ENCODE measurements at places on chromosomes 1 and 21.

- no peak for DNase-seq
These were observed 75.2 kb upstream of the GADD45A start for GRCh38 chr1:67609577-67610341.

GRCh38 chr1:201808633-201808990 is 20.3 kb upstream of the IPO9 start:
- DNase-seq: no peak

DNA sequence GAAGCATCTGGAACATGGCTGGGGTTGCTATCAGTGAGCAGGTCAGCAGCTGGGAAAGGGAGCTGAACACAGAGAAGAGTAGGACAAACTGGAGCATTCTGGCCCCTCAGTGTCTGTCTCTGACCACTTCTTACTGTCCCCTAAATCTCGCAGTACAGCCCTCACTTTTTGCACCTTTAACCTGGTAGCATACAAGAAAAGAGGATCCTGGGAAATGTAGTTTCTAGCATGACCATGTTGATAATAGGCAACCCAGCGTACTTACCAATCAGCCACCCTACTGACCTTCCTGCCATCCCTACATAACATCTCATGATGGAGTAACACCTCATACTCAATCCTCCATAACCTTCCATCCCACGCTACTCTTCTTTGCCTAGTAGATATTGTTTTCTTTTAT is 99.1 kb upstream of the RAVER2 start:
- DNase-seq: no peak

GRCh38 chr1:155794605-155795245 is 62.3 kb downstream of the GON4L start:
- DNase-seq: no peak

GRCh38 chr21:35861661-35862060 is 198.7 kb downstream of the SETD4 start:
- DNase-seq: no peak

GRCh38 chr1:224433701-224434672 is 610 bp downstream of the WDR26 start:
- no peak for DNase-seq

Measured in NCI-H526 treated with DMSO at 0.1 percent for 48 hours (cell line).